ENCODE measurements at places on chromosomes 1 and 21.

DNA sequence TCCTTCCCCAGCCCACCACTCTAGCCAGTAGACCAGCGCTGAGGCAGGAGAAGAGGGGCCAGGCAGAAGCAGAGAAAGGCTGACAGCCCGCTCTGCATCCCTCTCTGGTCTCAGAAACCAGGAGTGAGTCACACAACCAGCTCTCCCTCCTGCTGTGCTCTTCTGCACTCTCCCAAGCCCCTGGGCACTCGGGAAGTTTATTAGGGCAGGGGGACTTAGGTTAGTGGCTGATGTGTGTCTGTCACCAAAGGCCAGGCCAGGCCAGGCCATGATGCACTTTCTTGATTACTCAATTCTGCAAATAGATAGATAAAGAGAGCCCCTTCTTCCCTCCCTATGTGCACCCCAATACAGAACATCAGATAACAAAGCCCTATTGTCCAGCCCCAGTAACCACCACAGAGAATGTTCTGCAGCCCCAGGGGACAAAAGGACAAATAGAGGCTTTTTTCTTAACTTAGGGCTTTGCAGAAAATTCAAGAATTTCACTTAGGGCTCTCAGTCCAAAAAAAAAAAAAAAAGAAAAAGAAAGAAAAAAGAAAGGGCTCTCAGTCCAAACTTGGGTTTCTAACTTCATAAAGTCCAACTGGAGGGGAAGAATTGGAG lies 52.9 kb upstream of the CNTN2 start:
- DNase-seq, result no peak

GRCh38 chr1:219670426-219671149 lies 57.7 kb upstream of the ZC3H11B start:
- DNase-seq, result no peak

DNA sequence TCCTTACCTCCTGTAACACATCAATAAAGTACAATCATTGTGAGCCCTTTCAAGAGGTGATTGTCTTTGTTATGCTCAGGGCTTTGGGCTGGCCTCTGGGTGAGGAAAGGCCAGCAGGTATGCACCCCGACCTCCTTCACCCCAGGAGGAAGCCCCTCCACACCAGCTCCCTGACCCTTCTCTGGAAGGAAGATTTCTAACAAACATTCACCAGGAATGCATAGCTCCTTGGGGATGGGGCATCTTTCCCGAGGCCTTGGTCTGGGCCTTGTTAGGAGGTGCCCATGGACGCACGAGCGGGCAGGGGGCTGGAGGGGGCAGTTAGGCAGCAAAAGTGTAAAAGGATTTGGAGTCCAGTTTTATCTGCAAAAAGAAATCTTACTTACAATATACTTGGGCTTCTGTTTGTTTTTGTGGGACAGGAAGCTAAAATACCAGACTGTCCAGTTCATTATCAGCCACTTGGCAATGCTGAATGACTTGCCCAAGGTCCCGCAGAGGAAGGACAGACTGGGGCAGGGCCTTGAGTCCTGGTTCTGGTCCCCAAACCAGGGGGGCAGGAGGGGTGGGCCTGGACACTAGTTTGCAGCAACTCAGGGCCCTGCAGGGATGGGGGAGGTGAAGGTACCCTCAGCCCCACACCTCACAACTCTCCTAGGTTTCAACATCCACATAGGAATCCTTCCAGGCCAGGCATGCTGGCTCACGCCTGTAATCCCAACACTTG lies 10.1 kb downstream of the ZC3H12A start:
- no peak for DNase-seq

- no peak for DNase-seq
These were observed 18.0 kb downstream of the TMEM81 start for GRCh38 chr1:205066141-205066818.

DNA sequence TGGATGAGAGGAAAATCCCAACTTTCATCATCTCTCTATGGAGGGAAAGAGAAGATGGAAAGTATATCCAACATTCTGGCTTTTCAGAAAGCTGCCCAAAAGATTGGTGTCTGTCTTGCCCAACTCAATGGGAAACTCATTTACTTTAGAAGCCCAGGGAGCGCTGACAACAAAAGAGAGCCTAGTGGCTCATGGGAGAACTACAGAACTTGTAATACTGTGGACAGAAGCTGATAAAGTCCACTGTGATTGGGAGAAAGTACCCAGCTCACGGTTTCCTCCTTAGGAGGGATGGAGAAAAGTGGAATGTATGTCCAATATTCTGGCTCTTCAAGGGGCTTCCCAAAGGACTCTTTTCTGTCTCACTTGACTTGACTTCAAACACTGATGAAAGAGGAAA lies 66.0 kb downstream of the RGS21 start:
- DNase-seq, result no peak

- DNase-seq, result no peak
These were observed 6.6 kb upstream of the ETV3L start for GRCh38 chr1:157105988-157106812.

- DNase-seq, result no peak
These were observed 62.8 kb upstream of the ZBTB40 start for GRCh38 chr1:22388671-22389450.

GRCh38 chr1:237201155-237201554 lies 159.2 kb downstream of the RYR2 start:
- DNase-seq, result no peak

DNA sequence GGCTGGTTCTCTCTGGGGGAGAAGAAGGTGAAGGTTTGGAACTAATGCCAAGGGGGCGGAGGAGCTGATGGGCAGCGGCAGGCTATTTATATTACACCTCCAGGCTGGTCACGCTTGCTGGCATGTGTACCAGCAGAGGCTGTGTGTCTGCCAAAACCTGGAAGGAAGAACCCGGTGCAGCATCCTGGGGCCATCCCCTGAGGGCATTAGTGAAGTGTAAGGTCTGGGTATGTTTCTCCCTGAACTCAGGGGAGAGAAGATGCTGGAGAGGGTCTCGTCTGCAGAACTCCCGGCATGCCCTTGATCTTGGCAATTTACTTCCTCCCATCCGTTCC lies 5.3 kb downstream of the DISP3 start:
- DNase-seq, result no peak

- no peak for DNase-seq
These were observed 15.1 kb downstream of the ATP1A1 start for GRCh38 chr1:116388122-116388521.

GRCh38 chr1:54811739-54812655 lies 10.9 kb upstream of the TTC22 start:
- no peak for DNase-seq

- DNase-seq, result no peak
These were observed 517.6 kb upstream of the ADGRL4 start for GRCh38 chr1:79524126-79524525.

- no peak for DNase-seq
These were observed 5.9 kb downstream of the PDC start for GRCh38 chr1:186454981-186455380.

GRCh38 chr1:172288581-172288980 lies 131.9 kb upstream of the C1orf105 start:
- DNase-seq, result no peak

DNA sequence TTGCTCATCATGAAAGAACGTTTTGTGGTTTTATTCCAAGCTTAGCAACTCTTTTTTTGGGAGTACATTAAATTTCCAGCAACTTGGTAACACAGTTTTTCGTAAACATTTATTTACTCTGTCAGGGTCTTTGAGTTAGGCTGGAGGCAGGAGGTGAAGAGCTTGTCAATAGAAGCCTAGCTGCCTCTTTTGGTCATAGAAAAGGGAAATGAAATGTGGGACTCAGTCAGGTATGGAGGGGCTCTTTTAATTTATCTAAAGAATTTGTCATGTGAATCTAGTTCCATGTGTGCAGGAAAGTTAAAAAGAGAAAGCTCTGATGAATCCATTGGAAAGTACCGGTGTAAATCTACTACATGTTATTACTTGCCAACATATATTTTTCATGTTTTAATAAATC lies 45.9 kb upstream of the PRMT6 start:
- no peak for DNase-seq

DNA sequence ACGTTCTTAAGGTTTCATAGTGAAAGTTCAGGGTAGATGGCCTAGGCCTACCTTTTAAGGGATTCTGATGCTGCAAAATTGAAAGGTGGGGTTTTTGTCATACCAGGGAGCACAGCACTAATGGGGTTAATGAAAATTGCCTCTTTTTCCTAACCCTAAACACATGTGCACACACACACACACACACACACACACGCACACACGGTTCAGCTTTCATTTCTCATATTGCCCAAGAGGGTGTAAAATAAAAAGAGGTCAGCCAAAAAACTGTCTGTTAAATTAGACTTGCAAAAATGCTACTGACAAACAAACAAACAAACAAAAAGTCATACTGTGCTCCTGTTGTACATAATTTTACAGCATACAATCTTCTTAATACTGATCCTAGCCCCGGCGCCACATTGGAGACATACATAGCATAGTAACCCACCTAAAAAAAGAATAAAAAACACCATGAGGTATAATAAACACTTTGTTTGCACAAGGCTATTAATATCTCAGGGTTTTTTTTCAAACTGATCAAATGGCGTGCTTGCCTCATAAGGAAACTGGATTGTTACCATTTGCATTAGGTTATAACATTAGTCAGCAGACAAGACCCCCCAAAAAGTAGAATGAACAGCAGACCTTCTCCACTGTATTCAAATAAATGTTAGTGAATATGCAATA lies 69.1 kb downstream of the TGFB2 start:
- no peak for DNase-seq

DNA sequence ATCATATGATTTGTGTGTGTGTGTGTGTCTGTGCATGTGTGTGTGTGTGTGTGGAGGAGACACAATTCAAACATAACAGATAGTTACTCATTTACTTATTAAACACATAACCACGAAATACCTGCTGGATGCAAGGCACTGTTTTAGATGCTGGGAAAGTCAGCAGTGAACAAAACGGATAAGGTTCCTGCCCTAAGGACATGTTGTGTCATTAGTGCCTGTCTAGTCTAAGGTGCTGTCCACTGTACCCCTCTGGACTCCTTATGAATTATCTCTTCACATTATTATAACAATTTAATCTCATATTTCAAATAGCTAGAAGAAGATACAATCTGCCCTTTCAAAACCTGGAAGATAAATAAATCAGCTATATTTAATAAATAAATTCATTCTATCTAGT lies 162.4 kb downstream of the PLPPR5 start:
- DNase-seq, result no peak

DNA sequence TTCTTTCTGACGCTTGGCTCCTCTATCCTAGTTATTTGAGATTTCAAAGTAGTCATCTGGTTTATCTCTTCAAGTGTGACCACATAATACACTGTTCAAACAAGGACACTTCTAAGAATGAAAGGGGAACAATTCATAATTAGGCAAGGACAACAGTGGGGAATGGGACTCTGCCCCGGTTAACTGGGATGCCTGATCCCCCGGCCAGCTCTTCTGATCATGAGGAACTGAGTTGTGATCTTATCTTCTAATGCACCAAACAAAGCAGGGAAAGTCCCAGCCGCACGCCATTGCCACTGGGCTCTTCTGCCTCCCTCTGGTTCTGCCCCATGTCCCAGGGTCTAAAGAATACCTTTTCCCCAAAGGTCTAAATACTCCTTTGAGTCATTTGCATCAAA lies 158.2 kb upstream of the IRF2BP2 start:
- no peak for DNase-seq

GRCh38 chr1:158425027-158425426 lies 1.0 kb downstream of the OR10K2 start:
- DNase-seq, result no peak

GRCh38 chr1:145997718-145998023 lies 1.3 kb upstream of the TXNIP start:
- DNase-seq, result no peak

GRCh38 chr1:11592752-11593151 lies 61.5 kb downstream of the FBXO2 start:
- no peak for DNase-seq

GRCh38 chr1:201751872-201752271 lies 77.1 kb upstream of the IPO9 start:
- DNase-seq, result no peak

DNA sequence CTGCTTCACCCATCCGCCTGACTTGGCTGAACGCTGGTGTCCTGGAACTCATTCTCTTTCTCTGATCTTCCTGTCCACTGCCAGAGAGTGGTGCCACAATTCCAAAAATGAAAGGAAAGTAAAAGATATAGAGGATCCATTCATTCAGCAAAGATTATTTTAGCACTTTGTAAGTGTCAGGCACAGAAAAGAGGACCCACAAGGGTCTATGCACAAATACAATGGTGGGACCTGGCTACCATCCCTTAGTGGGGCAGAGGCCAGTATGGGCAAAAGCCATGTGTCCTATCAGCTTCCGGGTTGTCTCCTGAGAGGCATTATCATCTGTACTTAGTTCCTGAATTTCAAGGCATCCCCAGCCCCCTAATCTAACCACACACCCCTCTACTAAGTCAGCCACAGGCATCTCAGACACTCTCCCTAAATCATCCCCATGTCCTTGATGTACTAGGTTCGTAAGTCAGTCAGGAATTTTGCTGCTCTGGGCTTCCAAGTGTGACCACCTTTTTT lies 19.0 kb downstream of the SSR2 start:
- no peak for DNase-seq

GRCh38 chr1:208251911-208252835 lies 8.0 kb upstream of the PLXNA2 start:
- DNase-seq, result no peak

- no peak for DNase-seq
These were observed 243.0 kb downstream of the TRABD2B start for GRCh38 chr1:47754221-47754620.

- DNase-seq, result no peak
These were observed 3.5 kb downstream of the RYR2 start for GRCh38 chr1:237045278-237046016.

DNA sequence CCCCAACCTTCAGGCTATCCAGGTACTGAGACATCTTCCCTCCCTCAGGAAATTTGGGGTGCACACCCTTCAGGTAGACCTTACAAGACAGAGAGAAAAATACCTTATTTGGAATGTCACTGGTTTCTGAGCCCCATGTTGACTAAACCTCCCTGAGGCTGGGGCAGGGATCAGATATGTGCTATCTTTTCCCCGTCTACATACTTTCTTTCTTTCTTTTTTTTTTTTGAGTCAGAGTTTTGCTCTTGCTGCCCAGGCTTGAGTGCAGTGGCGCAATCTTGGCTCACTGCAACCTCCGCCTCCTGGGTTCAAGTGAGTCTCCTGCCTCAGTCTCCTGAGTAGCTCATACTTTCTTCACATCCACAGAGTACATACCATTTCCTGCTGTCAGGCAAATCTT lies 1.6 kb downstream of the CYB5R1 start:
- no peak for DNase-seq

- DNase-seq, result no peak
These were observed 22.1 kb upstream of the KCNA10 start for GRCh38 chr1:110540891-110541685.

- no peak for DNase-seq
These were observed 10.2 kb downstream of the RPS6KA1 start for GRCh38 chr1:26539722-26540121.

- DNase-seq, result no peak
These were observed 129.5 kb upstream of the BEND5 start for GRCh38 chr1:48906164-48906563.

Data from CD4-positive, alpha-beta T cell treated with Interleukin-6 at 100 ng/mL for 8 hours (primary cell).